Pancreas (tissue), 10 donors: ENCODE measurements at places on chromosomes 4 and X. TPM values are rescaled to one million over a fixed set of nuclear protein-coding genes. Genes with fewer than 3 reads are reported as not detected.

GRCh38 chr4:114598191-114599121 is at the start of gene UGT8:
UGT8 (plus strand) TSS chr4:114598807; CDS start chr4:114622881, 24,074 bp downstream.
- peak; percentile 91 for DNase-seq

DNA sequence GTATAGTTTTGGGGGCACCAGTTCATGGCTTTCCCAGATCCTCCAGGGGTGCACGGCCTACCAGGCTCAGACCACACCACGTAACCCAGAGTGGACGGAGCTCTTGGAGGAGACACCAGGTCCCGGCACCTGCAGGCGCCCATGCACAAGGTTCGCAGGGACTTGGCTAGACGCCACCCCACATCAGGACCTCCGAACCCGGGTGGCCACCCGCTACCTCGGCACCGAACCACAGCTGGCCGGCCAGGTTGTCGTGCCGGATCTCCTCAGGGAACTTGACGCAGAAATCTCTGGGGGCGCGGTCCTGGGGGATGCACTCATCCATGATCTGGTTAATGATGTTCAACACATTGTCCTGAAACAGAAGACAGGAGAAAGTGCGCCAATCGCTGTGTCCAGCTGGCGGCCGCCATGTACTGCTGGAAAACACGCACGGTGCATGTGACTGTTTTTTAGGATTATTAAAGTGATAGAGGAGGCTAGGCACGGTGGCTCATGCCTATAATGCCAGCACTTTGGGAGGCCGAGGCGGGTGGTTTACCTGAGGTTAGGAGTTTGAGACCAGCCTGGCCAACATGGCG is 77.1 kb downstream of the ZFYVE28 start:
- peak; percentile 67 for DNase-seq

DNA sequence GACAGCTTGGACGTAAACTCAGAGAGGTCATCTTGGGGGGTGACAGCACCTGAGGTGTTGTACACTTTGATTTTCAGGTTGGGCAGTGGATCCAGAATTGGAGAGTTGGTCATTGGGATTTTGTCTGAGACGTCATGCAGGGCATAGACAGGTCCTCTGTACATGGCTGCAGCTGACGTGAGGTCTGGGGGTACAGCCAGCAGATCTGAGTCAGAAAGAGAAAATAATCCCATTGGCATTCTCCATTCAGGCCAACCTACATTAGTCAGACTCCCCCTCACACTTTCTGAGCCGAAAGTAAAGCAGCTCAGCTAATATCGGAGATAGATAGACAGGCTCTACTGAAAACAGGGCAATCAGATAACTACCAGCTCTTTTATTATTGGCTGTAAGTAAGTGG is 329.7 kb downstream of the UNC5C start:
- no peak for DNase-seq

DNA sequence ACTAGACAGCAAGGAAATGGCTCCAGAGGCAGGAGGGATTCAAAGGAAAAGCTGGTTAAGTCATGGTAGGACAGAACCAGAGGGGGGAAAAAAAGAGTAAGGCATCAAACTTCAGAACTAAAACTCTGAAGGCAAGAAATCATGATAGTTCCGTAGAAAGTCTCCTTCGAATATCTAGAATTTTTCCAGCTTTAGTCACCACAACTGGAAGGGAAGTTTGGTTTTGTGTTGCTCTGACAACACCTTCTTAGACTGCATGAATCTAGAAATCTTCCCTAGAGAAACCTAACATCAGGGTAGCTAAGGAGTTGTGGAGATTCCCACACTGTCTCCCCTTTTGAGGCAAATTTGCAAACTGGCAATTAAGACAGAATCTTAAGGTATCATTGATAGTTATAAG is 33.7 kb downstream of the AMMECR1 start:
- no peak for DNase-seq

FRG1 gene
- 20.7 TPM for total RNA-seq

GRCh38 chr4:151409470-151410313 is 716 bp downstream of the FHIP1A start:
- peak; percentile 61 for DNase-seq

- no peak for DNase-seq
Measured at GRCh38 chr4:85573270-85573669, 98.3 kb downstream of the ARHGAP24 start.

ADH1A gene
- 1.3 TPM for total RNA-seq

SORBS2 gene
- 103 TPM for total RNA-seq

DNA sequence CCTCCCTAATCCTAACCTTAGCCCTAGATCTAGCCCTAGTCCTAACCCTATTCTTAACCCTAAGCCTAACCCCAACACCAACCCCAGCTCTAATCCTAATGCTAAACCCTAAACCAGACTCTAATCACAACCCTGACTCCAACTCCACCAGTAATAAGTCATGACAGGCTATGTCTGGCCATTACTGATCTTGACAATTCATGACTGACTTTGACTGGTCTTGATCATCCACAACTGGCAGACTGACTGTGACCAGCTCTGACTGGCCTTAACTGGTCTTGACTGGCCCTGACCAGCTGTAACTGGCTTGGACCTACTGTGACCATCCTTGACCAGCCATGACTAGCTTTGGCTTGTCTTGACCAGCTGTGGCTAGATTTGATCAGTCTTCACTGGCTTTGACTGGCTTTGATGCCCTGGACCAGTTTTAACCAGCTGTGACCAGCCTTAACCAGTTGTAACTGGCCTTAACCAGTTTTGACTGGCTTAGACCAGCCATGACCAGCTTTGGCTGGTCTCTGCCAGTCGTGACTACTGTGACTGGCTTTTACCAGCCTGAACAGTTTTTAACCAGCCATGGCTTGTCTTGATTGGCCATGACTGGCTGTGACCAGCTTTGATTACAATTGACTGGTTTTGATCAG is 68.4 kb downstream of the RLIM start:
- DNase-seq = no peak

DNA sequence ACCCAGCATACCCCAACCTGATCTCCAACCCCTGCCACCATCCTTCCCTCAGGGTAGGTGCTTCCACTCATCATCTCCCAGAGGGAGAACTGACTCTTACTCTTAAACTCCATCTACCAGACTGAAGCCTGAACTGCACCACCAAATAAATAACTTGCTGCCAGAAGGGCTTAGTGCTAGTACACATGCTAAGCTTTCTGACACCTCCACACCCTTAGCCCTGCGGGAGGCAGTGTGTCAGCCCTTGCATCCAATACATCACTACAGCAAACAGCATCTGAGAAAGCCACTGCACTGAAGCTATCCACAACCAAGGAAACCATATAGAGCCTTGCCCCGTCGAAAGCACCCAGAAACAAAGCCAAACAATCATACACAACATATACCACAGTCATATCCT is 68.6 kb upstream of the MCF2 start:
- no peak for DNase-seq

- no peak for DNase-seq
Measured at GRCh38 chrX:120512627-120513026, 43.5 kb upstream of the LAMP2 start.

IL21 gene
- total RNA-seq = not detected

DNA sequence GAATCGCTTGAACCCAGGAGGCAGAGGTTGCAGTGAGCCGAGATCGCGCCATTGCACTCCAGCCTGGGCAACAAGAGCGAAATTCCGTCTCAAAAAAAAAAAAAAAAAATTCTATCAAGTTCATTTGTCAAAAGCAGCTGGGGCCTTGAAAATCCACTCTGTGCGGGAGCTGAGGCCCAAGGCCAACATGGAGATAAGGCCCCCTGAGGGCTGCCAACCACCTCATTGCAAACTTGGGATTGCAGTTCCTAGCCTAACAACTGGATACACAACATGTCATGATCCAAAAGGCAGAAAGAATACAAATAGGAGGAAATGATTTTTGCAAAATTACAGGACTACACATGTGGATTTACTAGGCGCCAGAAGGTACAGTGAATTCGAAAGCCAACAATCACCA is 22.5 kb upstream of the PRDX4 start:
- DNase-seq = no peak

TRIM2 gene
- total RNA-seq = 18.4 TPM

GRCh38 chr4:103887191-103887590 is 167.4 kb upstream of the TACR3 start:
- DNase-seq = no peak

- no peak for DNase-seq
Measured at GRCh38 chrX:138067415-138067814, 501.5 kb downstream of the ZIC3 start.

DNA sequence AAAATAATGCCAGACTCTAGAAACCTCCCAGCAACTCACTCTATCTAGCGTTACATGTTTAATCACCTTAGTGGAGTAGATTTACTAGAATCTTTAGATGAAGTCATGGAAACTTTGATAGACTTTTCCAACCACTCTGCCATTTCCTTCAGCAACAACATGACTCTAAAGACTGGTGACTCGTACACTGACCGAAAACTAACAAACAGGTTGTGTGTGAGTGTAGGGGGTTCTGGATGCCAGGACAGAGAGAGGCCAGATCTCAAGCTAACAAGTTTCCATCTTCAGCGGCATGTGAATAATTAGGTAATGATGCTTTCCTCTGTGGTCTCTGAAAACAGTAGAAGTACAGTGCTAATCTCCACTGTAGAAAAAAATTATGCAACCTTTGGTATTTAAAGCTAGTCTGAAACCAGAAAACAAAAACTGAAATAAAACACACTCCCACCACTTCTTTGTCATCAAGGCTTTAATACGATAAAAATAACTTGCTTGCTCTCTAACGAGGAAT is 286.4 kb downstream of the PRDM5 start:
- no peak for DNase-seq

DNA sequence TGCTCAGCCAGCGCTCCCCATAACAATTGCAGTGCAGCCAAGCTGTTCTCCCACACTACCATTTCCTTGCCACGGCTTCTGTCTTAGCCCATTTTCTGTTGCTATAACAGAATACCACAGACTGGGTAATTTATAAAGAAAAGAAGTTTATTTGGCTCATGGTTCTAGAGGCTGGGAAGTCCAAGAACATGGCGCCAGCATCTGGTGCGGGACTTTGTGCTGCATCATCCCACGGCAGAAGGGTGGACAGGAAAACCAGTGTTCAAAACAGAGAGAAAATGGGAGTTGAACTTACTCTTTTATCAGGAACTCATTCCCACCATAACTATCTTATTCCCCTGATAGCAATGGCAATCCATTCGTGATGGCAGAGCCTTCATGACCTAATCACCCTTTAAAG is 104.6 kb downstream of the FHDC1 start:
- no peak for DNase-seq

TLR10 gene
- 1.2 TPM for total RNA-seq

DNA sequence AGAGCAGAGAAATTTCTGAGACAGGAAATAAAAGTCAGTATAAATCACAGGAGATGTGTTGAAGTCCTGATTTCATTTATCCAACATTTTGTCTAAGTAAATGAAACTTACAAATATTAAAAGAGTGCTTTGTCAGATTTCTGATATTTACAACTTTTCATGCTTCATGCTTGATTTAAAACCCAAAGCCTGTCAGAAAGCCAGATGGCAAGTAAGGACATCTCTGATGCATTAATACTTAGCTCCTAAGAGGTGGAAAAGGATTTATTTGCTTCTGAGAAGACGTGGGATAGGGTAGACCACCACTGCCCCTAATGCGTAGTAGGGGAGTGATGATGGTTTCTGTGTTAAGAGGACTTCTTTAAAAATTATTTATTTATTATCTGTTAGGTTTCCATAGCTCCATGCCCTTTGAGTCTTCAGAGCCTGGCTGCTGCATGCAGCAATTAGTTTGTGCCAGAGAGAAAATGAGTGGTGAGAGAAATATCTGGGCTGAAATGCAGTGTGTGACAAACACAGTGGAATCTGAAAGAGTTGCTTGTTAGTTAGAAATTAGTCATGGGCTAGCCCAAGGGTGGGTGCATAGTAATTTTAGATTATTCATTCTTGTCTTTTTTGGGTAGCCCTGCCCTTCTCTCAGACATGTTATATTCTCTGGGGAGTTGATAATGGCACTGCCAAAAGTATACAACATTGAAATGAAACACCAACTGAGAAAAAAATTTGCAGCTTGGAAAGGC is 333.8 kb downstream of the C4orf33 start:
- DNase-seq = no peak

NOCT gene
- total RNA-seq = 3.9 TPM

DNA sequence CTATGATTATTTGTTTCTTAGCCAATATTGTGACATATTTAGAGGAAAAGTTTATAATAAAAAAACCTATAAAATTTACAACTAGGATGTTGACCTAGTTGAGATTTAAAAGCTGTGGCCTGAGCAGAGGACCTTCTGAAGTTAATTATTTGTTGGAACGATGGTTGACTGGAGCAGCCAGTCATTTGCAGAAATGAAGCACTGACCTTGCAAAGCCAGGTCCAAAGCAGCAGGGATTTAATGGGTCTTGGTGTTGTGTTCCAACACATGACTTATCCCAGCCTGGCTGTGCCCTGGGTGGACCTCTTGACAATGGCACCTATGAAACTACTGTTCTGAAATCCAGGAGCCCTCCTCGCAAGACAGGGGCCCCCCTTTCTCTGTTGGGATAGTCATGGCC is 235.2 kb downstream of the FRAS1 start:
- no peak for DNase-seq

DNA sequence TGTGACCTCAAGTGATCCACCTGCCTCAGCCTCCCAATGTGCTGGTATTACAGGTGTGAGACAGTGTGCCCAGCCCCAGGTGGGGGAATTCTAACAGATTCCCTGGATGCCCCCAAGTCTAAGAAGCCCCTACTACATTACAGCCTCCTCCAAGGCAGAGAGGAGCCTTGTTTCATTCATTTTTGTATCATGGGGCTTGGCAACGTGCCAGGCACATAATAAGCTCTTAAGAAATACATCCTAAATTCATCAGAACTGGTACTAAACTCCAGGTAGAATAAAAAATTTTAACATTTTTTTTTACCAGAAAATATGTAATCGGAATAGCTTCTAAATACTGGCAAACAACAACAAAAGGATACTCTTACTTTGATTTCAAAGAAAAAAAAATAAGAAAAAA is 127.1 kb downstream of the CHIC2 start:
- DNase-seq = no peak
